ENCODE measurements at places on chromosomes 12 and 14.

DNA sequence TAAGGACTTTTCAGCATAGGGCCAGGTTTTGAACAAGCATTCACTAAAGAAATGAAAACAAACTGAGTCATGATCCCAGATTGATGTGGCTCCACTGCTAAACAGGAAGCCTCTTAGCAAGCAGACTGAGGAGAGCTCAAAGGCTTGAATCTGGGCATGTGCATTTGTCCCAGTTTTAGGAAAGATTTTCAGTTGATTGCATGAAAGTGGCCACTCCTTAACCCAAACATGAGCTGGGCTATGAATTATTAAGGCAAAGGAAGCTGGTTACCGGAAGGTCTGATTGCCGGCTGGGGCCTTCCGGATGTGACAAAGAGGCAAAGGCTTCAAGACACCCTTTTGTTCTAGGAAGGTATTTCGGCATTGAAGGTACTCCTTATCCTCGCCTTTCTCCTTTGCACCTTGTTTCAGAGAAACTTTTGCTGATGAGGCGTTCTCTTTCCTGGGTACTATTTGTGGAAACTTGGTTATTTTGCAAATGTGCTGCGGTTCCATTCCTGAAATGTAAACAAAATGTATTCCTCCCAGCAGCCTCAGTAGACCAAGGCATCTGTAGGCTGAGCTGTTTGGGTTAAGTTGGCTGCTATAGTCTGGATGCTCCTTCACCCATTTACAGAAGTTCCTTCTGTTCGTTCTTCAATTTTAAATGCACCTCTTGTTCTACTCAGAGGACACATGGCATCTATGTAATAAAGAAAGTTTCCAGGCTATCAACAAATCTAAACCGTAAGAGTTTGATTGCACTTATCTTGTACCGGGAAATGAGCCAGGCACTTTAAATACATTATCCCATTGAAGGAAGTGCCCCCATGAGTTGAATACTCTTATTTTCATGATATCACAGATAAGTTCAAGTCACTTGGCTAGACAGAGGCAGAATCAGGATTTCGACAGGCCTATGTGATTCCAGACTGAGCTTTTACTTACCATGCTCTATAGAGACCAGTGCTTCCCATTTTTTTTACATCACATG lies 115.6 kb upstream of the METAP2 start:
- DNase-seq = no peak

- DNase-seq = no peak
Measured at GRCh38 chr14:99248761-99249171, 23.2 kb downstream of the BCL11B start.

- no peak for DNase-seq
Measured at GRCh38 chr14:24924544-24924943, 125.4 kb downstream of the STXBP6 start.

DNA sequence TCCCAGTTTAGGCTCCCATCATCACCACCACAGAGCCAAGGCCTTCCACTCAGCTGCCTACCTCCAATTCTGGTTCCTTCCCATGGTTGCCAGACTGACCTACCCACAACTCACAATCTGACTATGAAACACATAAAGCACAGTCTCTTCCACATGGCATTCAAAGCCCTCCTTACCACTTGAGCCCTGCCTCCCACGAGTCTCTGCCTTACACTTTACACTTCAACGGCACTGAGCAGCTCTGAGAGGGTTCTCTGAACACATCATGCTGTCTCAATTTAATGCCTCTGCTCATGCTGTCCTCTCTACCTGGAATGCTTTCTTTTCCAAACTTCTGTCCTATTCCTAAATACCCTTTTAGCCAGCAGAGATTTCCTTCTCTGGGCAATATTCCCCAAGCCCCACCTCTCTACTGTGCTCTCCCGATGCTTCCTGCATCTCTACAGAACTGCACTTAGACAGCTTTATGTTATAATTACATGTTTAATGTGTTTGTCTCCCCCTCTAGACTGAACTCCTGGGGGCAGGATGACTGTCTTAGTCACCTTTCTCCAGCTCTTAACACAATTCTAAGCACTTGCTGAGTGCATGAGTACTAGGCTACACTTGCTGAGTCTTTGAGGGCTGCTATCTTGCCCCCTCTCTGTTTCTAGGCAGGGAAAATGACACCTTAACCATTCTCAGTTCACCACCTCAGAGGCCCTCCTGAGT lies 23.5 kb downstream of the FMNL3 start:
- DNase-seq = no peak

DNA sequence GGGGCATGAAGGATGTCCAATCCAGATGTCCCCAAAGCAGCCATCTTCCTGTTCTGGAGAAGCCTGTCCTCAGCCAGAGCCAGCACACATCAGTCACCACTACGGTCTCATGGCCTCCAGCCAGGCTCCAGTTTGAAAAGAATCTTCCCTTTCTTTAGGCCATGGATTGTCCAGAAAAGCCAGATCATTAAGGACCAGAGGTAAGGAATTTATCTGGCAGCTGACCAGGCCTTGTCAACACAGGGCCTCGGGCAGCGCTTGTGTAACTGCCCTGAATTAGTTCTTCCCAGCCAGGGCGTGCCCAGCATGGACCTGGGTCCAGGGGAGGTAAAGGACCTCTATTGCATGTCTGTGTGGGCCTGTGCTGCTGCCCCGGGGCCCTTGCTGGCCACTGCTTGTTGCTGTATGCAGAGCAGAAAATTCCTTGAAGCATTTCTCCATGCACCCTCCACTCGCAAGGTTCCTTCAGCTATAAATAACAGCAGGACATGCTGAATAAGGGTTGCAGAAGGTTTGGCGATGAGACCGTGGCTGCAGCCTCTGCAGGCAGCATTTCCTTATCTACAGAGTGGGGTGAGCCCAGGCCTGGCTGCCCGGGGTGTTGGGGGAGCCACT lies 21.7 kb upstream of the VPS37B start:
- peak; percentile 55 for DNase-seq

Measured in GM04503 (cell line).